ENCODE measurements at places on chromosomes 6 and 20. TPM values are rescaled to one million over a fixed set of nuclear protein-coding genes. Genes with fewer than 3 reads are reported as not detected.

GRCh38 chr6:34416877-34417371 is 8.9 kb downstream of the RPS10 start:
- H3K36me3 ChIP-seq: peaks cover 61% of the 10 kb centered on the region
- no peak overlapping the region for H3K4me3 ChIP-seq
- DNase-seq: no peak
- no peaks in the 10 kb centered on the region for H3K27me3 ChIP-seq
- peaks cover 3% of the 10 kb centered on the region for H3K4me1 ChIP-seq

APOM gene
- 12.0 TPM for polyA plus RNA-seq

- H3K27ac ChIP-seq: no peak overlapping the region
- DNase-seq: no peak
- H3K4me1 ChIP-seq: no peaks in the 10 kb centered on the region
- no peaks in the 10 kb centered on the region for H3K36me3 ChIP-seq
Observed at GRCh38 chr6:35054106-35054742, 86.9 kb downstream of the TCP11 start.

- no peak overlapping the region for H3K27ac ChIP-seq
- no peaks in the 10 kb centered on the region for H3K27me3 ChIP-seq
- no peak overlapping the region for H3K4me3 ChIP-seq
Observed at GRCh38 chr6:97460394-97461080, 177.5 kb upstream of the MMS22L start.

- H3K4me3 ChIP-seq: no peak overlapping the region
- H3K27ac ChIP-seq: no peak overlapping the region
- H3K4me1 ChIP-seq: no peaks in the 10 kb centered on the region
- no peaks in the 10 kb centered on the region for H3K27me3 ChIP-seq
- DNase-seq: no peak
Observed at GRCh38 chr6:46072866-46073265, 56.9 kb upstream of the ENPP4 start.

DNA sequence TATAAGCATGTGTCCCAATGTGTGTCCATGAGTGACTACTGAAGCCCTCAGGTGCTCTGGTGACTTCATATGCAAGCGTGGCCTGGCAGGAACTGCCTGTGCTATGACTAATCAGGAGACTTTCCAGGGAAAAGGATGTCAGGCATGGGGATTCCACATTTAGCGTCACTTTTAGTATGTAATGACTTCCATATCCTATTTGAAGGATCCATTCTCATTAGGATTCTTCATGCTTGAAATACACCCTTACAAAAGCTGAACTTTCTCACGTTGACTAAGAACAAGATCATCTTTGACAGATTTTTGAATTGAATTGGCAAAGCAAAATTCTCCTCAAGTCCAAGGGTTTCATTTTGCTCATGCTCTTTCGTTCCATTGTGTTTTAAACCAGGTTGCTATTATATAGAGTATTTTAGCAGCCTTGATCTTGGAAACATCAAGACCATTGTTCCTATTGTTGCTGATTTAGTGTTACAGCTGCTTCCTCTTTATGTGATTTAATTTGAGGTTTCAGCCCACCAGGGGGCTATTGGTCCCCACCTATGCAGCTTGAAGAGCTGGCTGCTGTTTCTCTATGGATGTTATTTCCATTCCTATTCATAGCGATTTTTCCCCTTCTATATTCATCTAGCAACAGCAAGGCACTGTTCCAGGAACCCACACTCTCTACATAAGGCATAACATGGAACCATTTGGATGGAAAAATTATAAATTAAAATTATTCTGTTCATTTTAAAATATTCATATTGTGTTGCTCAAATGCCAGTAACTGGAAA is 418.6 kb downstream of the CDKAL1 start:
- H3K4me1 ChIP-seq: peaks cover 11% of the 10 kb centered on the region
- DNase-seq: no peak
- H3K36me3 ChIP-seq: no peaks in the 10 kb centered on the region
- H3K27me3 ChIP-seq: no peaks in the 10 kb centered on the region

GRCh38 chr6:24078200-24078599 is 47.8 kb upstream of the NRSN1 start:
- no peak overlapping the region for H3K27ac ChIP-seq
- H3K4me1 ChIP-seq: no peaks in the 10 kb centered on the region
- H3K27me3 ChIP-seq: no peaks in the 10 kb centered on the region
- no peak overlapping the region for H3K4me3 ChIP-seq

- no peaks in the 10 kb centered on the region for H3K27me3 ChIP-seq
- no peak overlapping the region for H3K27ac ChIP-seq
- DNase-seq: no peak
Observed at GRCh38 chr6:47023573-47023972, 18.6 kb downstream of the ADGRF1 start.

GRCh38 chr6:56513631-56514030 is 129.1 kb downstream of the DST start:
- no peaks in the 10 kb centered on the region for H3K27me3 ChIP-seq
- no peak overlapping the region for H3K4me3 ChIP-seq
- H3K36me3 ChIP-seq: peaks cover 22% of the 10 kb centered on the region

GRCh38 chr20:62602550-62602949 is 39.8 kb upstream of the SLCO4A1 start:
- H3K27ac ChIP-seq: no peak overlapping the region
- DNase-seq: no peak
- H3K4me3 ChIP-seq: no peak overlapping the region
- H3K27me3 ChIP-seq: no peaks in the 10 kb centered on the region
- H3K4me1 ChIP-seq: peaks cover 11% of the 10 kb centered on the region

GRCh38 chr6:108862479-108863191 is 14.4 kb downstream of the ARMC2 start:
- no peaks in the 10 kb centered on the region for H3K27me3 ChIP-seq
- H3K27ac ChIP-seq: no peak overlapping the region
- H3K4me3 ChIP-seq: no peak overlapping the region
- H3K36me3 ChIP-seq: no peaks in the 10 kb centered on the region
- no peak for DNase-seq
- H3K4me1 ChIP-seq: peaks cover 2% of the 10 kb centered on the region

COL21A1 gene
- polyA plus RNA-seq: 1.6 TPM

DNA sequence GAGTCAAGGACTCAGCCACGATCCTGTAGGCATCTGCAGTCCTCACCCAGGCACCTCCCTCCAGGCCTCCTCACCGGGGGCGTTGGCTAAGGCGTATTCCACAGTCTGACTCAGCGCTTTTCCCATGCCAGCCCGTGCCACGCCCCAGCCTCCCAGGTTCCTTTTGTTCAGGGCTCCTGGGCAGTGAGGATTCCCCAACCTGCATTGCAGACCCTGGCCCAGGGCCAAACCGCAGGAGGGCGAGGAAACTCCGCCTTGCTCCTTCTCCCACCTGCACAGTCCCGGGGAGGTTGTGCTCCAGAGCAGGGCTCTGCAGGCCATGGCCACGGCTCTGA is 202.8 kb upstream of the CST7 start:
- no peak overlapping the region for H3K4me3 ChIP-seq
- no peak overlapping the region for H3K27ac ChIP-seq
- H3K4me1 ChIP-seq: peaks cover 21% of the 10 kb centered on the region
- no peaks in the 10 kb centered on the region for H3K27me3 ChIP-seq
- no peak for DNase-seq
- no peaks in the 10 kb centered on the region for H3K36me3 ChIP-seq

HLA-DOA gene
- polyA plus RNA-seq: 120 TPM
